ENCODE measurements at places on chromosomes 2 and 18. TPM values are rescaled to one million over a fixed set of nuclear protein-coding genes. Genes with fewer than 3 reads are reported as not detected.

STAT4 gene
- total RNA-seq: 72.2 TPM

C2orf81 gene
- total RNA-seq: 2.6 TPM

ADD2 gene
- 24.5 TPM for total RNA-seq

GRCh38 chr2:69791045-69791444, 38.4 kb upstream of the GMCL1 start:
- DNase-seq: no peak

DNA sequence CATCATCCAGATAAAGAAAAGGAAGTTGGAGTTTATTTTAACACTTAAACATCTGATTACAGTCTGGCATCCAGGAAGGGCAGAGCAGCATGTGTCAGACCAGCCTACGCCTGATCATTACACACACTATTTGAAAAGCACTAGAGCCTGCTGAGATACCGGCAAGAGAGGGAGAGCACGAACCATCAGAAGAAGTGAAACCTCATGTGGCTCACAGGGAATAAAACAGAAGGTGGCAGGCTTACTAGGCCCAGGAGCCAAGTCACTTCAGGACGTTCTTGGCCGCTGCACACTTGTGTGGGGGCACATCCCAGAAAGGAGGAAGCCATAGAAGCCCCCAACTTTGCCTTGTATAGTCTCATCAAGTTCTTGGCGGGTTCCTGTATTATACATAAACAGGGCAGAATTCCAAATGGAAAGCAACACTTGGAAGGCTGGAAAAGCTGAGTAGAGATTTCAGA, 105.5 kb downstream of the UGGT1 start:
- DNase-seq: peak; percentile 12

DNA sequence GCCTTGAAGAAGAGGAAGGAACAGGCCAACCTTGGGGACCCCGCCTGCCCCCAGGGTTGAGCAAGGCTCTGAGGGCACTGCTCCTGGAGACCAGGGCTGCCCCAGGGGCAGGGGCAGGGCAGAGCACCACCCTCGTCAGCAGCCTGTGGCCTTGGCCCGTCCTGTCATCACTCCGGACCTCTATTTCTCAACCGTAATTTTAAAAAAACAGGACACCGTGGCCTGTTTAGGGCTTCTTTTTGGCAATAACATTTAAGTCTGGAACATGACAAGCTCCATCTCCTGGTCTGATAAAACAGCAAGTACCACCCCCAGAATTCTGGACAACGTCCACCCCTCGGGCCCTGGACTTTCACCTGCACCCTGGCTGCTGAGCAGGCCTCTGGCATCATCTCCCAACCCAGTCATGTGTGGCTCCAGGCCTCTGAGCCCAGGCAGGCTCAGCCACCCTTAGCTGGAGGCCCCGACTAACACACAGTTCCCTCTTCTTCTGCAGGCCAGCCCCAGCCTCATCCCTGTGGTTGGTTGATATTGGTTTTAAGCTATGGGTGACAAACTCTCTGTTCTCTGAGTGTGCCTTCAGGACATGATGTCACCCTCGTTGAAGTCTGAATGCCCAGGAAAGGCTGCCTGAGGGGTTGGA, 22.6 kb upstream of the ID2 start:
- no peak for DNase-seq

GRCh38 chr18:8780227-8780626, 74.9 kb downstream of the MTCL1 start:
- no peak for DNase-seq

DNA sequence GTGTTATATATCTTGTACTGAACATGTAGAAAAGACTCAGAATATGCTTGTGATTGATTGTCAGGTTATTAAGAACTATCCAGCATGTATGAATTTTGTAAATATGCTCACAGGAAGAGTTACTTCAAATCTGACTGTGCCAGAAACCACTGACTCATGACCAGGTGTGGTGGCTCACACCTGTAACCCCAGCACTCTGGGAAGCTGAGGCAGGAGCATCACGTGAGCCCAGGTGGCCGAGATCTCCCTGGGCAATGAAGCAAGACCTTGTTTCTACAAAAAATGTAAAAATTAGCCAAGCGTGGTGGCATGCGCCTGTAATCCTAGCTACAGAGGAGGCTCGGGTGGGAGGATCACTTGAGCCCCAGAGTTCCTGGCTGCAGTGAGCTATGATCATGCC, 126.6 kb downstream of the COMMD1 start:
- no peak for DNase-seq

DNA sequence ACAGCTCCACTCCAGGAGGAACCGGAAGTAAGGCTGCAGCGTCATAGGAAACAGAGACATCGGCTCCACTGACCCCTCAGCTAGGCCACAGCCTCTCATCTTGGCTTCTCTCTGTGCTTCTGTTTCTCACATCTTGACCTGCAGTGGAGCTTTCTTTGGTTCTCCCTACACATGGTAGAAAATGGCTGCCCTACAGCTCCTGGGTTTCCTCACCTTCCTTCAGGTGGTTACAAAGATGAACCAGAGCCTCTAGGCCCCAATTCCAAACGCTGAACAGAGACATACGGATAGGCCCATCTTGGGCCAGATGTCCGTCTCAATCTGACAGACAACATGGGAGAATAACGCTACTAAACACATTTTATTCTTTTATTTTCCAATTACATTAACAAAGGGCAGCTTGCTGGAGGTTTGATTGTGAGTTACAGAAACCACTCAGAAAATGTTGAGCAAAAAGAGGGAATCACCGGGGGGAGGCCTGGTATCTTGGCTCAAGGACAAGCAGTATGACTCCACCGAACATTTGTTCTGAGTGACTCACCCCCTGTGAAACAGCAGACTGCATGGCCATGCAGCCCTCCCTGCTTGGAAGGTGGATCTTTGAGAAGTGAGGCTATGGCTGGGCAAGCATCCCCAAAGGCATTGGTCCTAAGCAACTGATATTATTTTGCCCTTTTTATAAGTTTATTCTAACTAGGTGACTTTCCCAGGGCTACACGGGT, 303.5 kb downstream of the CDCA7 start:
- no peak for DNase-seq

DNA sequence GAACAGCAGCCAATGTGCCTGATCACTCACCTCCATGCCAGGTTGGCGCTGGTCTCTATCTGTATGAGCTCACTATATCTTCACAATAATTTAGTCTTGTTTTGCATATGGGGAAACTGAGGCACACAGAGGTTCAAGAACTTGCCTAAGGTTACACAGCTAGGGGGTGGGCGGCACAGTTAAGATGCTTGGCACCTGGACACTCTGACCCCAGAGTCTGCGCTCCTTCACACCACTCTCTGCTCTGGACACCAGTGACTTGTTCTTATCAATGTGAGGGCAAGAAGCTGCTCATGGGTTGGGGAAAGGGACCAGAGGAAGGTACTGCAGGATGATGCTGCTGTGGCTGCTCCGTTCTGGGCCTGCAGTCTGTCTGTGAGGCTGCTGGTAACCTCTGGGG, 27.1 kb downstream of the FBLN7 start:
- no peak for DNase-seq

DNA sequence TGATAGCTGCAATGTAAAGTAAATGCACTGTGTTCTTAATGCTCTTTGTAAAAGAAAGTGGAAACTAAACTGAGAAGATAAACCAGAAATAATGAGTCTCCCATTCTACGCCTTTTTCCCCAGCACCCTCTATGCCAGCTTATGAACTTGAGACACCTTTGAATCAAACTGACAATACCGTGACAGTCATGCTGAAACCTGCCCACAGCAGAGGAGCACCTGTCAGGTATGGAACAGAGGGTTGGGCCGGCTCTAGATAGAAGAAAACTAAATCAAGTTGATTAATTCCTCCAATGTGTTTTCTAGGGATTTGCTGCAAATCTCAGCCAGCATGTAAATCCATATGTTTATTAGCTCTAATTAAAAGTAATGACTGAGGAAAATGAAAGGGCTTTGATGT, 520.6 kb upstream of the RAB12 start:
- no peak for DNase-seq

- DNase-seq: no peak
Observed at GRCh38 chr2:72781480-72781879, 44.4 kb downstream of the EXOC6B start.
